ENCODE measurements at places on chromosomes 11 and 22.

DNA sequence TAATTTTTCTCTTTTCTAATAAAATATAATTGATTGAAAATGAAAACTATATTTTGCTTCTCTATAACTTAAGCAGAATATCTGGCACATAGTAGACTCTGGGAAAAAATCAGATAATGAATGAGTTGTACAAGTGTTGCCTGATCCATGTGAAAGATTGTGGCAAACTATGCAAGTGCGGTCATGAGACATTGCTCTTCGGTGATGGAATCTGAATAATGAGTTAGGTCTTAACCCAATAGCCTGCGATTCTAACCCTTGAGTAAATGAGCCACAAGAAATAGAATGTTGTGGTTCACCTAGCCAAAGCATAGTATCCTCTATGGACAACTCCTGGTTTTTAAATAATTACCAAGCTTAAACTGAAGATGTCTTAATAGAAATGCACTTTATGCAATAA lies 333.7 kb upstream of the LUZP2 start:
- DNase-seq: peak; percentile 60

- DNase-seq: no peak
These were observed 3.9 kb downstream of the TOLLIP start for GRCh38 chr11:1305501-1306056.

- DNase-seq: no peak
These were observed 56.8 kb downstream of the PRR5L start for GRCh38 chr11:36352922-36353321.

DNA sequence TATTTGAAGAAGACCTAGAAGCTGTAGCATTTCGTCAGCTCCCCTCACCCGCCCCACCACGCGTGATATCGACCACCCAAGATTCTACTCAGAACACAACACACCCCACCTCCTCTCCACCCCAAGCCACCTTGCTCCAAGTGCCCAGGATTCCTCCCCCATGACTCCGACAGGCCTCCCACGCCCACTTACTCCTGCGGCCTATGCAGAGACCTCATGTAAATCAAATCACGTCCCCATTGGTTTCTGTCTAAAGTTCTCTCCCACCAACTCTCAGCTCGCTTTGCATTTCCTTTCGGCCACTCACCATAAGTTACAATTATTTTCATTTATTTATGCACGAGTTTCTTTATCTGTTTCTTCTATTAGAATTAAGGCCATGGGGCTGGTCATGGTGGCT lies 11.0 kb downstream of the TMEM151A start:
- DNase-seq: no peak

- no peak for DNase-seq
These were observed 8.4 kb upstream of the ST14 start for GRCh38 chr11:130151196-130151595.

DNA sequence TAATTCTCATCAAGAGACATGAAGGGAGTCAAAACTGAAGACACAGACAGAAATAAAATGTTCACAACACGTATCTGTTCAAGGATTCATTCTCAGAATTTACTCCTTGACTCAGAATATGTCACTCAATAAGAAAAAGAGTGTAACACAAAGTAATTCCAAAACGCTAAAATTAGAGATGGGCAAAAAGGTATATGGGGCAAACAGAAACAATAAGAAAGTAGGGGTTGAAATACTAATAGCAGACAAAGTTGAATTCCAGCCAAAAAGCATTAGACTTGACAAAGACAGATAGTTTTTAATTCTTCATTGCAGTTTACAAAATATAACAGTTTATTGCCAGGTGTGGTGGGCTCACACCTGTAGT lies 26.7 kb downstream of the GNB1L start:
- no peak for DNase-seq

GRCh38 chr11:65425105-65425970 lies 2.7 kb downstream of the NEAT1 start:
- peak; percentile 81 for DNase-seq

- DNase-seq: peak; percentile 53
These were observed 6.2 kb upstream of the ALX4 start for GRCh38 chr11:44315947-44316658.

- no peak for DNase-seq
These were observed 121.7 kb downstream of the OSBP2 start for GRCh38 chr22:30816413-30816812.

- DNase-seq: no peak
These were observed 70.1 kb upstream of the PHOX2A start for GRCh38 chr11:72313912-72314598.

DNA sequence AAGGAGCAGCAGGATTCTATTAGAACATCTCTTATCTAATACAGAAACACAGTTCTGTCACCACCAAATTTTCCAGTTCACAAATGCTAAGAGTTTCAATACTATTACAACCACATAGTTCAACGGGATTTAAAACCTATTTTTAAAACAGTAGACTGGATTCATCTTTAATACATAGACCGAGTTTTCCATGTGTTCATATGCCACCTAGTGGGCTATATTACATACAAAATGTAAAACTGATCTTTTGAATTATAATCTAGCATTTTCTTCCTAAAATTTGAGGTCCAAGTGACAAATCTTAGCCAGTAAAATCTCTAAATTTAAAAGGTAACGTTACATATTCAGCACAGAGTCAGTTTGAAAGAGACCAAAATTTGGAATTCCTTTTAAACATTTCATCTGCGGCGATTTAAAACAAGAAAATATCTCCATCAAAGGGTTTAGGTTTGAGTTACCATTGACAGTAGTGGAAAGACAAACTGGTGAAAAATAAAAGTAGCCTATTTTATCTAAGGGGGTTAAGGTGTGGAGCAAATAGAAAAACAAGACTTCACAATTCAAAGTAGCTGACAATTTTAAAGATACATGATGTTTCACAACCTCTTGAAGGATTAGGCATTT lies 269.3 kb upstream of the MPPED2 start:
- no peak for DNase-seq

DNA sequence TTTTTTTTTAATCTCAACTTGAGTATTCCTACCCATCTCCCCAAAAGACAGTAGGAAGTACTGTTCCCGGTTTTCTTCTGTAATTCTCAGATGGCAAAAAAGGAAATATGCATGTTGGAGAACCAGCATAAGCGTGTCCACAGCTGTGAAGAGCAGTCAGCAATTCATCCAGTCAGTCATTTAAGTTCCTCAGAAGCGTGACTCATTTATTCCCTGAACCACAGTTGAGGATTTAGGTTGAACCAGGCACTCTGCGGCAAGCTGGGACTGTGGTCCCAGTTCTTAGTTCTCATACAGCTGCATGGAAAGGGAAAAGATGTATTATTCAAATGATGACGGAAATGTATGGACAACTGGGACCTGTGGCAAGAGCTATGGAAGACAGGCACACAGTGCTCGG lies 61.0 kb upstream of the MYO18B start:
- DNase-seq: no peak

GRCh38 chr11:576811-577610 lies 741 bp downstream of the PHRF1 start:
- no peak for DNase-seq

- DNase-seq: no peak
These were observed 3.3 kb downstream of the TANGO2 start for GRCh38 chr22:20024225-20024624.

GRCh38 chr11:87600938-87601337 lies 563.2 kb downstream of the TMEM135 start:
- no peak for DNase-seq

DNA sequence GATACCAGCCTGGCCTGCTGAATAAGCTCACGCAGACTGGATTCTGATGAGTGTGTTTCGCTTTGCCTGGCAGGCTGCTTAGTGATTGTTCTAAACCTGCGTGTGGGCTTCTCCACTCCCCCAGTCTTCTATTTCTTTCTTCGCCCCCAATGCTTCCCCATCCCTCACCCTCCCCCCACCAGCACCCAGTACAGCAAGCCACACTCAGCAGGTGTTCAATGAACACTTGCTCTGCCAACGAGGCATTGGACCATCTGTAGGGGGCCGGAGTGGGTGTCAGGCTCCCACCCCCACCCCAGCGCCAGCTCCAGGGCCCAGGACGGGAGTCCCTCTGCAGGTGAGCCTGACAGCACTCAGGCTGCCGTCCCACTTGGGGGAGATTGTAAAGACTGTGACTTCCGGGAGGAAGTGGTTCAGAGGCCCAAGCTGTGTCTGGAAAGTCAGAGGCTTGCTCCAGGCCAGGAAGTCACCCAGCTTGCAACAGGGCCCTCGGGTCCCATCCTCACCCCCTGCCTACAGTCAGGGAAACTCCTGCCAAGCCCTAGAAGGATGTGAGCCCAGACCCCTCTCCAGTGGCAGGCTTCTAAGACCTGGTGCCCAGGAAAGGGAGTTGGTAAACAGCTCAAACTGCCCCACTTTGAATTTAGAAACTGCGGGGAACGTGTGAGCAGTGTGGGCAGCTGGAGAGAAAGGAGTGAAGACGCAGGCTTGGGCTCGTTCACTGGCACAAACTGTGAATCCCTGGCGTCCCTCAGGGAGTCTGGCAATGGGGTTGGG lies 66.3 kb upstream of the PRDM11 start:
- DNase-seq: peak; percentile 3

GRCh38 chr22:47623763-47624148 lies 861.3 kb downstream of the TBC1D22A start:
- DNase-seq: no peak

DNA sequence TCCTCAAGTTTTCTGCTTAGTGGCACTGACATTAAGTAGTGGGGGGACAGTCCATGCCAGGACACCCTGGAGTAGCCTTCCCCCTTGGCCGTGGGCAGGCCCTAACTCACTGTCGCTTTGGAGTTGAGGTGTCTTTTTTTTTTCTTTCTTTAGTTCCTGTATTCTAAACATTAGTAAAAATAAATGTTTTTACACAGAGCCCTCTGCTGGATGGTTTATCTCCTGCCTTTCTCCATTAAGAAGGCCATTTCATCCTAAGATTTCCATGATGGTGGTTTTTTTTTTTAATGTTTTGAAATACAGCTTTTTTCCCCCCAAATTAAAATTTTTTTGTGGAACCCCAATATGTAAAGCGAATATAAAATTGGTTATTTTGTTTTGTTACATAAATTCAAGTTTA lies 1.8 kb upstream of the TIGD3 start:
- peak; percentile 26 for DNase-seq

GRCh38 chr22:49938565-49939136 lies 20.2 kb downstream of the CRELD2 start:
- DNase-seq: no peak

DNA sequence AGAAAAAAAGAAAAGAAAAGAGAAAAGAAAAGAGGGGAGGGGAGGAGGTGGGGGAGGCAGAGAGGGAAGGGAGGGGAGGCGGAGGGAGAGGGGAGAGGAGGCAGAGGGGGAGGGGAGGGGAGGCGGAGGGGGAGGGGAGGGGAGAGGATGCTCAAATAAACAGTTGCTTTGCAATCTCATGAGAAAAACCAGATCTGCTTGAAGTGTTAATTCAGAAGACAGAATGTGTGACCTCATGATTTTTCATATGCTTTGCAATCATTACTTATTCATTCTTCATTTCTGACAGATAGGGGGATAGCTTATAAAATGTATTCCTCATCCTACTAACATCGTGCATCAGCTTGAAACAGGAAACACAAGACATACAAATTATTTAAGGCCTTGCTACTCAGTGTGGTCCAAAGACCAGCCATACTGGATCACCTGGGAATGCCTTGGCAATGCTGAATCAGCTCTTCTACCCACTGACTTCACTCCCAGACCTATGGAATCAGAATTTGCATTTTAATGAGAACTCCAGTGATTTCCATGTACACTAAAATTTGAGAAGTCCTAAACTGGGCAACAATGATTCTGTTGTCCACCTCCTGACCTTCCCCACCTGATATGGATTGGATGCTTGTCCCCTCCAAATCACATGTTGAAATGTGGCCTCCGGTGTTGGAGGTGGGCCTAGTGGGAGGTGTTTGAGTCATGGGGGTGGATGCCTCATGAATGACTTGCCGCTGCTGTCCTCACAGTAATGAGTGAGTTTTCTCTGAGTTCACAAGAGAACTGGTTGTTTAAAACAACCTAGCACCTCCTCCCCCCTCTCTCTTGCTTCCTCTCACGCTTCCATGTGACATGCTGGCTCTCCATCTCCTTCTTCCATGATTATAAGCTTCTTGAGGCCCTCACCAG lies 69.2 kb downstream of the CCDC34 start:
- peak; percentile 58 for DNase-seq

DNA sequence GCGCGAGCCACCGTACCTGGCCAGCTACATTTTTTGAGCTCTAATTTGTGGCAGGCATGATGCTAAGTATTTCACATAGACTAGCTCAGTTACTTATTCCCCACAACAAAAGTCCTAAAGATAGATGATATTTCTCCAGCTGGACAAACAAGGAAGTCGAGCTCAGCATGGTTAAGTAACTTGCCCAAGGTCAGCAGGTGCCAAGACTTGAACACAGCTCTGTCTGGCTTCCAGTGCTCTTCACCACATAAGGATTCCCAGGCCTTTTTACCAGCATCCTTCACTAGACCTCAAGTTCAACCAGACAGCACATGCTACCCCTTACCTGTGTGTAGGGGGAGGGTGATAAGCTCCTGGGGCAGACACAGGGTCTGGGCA lies 177.3 kb upstream of the NCAM1 start:
- no peak for DNase-seq

GRCh38 chr11:28439403-28439802 lies 331.2 kb downstream of the METTL15 start:
- DNase-seq: no peak

- DNase-seq: no peak
These were observed 2.6 kb downstream of the PHOX2A start for GRCh38 chr11:72241291-72241781.

Data from EL (cell line).